ENCODE measurements at places on chromosomes 2 and 18.

- DNase-seq, result no peak
Measured at GRCh38 chr2:43068041-43068533, 158.3 kb downstream of the ZFP36L2 start.

DNA sequence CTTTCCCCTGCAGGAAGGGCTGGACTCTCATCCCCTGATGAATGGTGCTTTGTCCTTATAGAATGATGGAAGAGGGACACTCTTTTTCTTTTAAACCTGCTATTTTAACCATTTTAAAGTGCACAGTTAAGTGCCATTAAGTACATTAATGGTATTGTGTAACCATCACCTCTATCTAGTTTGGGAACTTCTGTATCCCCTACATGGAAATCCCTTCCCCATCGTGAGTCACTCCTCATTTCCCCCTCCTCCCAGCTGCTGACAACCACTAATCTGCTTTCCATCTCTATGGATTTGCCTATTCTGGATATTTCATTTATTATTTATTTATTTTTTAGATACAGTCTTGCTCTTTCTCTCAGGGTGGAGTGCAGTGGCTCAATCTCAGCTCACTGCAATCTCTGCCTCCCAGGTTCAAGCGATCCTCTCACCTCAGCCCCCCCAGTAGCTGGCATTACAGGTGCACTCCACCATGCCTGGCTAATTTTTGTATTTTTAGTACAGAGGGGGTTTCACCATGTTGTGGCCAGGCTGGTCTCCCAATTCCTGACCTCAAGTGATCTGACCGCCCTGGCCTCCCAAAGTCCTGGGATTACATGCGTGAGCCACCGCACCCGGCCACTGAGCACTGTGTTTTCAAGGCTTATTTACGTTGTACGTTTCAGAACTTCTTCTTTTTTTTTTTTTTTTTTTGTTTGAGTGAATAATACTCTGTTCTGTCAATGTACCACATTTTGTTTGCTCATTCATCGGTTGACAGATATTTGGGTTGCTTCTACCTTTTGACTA, 15.8 kb downstream of the DGKD start:
- no peak for DNase-seq

DNA sequence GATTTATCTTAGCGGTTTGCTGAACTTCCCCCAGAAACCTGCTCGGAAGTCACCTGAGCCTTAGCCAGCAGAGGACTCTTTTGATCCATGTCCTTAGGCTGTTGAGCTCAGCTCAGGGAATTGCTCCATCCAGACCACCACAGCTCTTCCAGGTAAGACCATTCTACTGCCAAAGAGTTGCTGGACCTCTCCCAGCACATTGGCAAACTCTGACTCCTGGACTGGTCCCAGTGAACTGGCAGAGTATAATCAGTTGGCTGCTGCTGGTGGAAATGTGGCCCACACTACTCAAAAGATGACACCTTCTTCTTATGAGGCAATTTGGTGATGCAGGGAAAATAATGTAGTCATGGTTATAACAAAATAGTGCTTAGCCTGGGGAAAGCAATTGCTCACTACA, 308.8 kb upstream of the FIGN start:
- DNase-seq, result no peak

DNA sequence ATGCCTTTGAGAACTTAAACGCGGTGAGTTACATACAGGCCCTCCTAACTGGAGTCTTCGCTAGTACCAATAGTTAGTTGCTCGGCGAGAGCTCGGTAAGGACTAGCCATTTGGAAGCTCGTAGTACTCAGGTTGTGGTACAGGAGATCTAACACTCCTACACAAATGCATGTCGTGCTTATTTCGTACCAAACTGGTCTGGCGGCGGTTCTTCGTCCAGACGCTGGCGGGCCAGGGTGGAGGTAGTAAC, 346 bp upstream of the VRK2 start:
- no peak for DNase-seq

All from fibroblast of skin of right biceps (primary cell).